GM12878 (cell line): ENCODE measurements at places on chromosomes 6 and 20. TPM values are rescaled to one million over a fixed set of nuclear protein-coding genes. Genes with fewer than 3 reads are reported as not detected.

- no peak for DNase-seq
Observed at GRCh38 chr6:89009624-89010059, 46.2 kb upstream of the RNGTT start.

GRCh38 chr6:124066269-124066668 is 262.6 kb downstream of the NKAIN2 start:
- no peak for DNase-seq

- no peak for DNase-seq
Observed at GRCh38 chr6:95091823-95092436, 485.4 kb upstream of the MANEA start.

B3GALT4 gene
- 6.2 and 6.5 TPM in 2 replicates for total RNA-seq

DNA sequence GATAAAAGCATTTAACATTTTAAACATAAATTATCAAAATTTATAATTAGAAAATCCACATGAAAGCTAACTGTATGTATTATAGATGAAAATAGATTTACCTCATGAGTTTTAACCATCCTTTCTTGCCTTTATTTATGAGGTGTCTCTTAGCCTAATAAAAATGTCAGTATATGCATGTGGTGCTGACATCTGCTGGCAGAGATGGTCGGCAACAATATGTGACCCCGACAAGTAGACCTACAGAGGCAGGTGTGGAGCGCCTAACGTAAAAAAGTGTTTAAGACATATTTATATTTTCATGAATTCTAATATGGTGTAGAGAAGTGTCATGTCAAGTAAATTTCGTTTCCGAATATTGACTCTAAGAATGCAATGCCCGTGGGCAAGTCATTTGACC is 149.0 kb upstream of the FUT9 start:
- no peak for DNase-seq

TXNDC5 gene
- 131 and 143 TPM in 2 replicates for total RNA-seq

MEI4 gene
- total RNA-seq = not detected in 2 replicates

DNA sequence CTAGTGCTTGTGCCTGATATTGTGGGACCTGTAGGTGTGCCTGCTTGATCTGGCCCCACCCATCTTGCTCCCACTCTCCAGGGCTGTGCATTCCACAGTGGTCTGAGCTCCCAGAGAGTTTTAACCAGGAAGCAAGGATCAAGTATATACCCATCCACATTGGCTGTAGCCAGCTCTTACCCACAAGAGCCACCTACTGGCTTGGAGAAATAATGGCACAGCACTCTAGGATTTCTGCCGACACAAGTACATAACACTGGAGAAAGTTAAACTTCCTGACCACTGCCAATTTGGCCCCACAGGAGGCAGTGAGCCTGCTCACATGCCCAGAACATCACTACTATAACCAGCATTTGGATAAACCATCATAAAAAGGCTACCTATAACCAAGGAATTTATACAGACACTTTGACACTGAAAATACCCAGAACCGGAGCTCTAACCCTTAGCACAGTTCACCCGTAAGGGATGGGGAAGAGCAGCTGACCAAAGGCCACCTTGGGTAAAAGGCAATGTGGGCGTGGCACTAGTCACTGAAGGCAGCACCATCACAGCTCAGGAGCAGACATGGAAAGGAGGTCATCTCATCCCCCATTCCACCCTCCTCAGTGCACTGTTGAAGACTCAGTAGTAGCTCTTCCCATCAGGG is 440.4 kb downstream of the BTBD3 start:
- no peak for DNase-seq

DNA sequence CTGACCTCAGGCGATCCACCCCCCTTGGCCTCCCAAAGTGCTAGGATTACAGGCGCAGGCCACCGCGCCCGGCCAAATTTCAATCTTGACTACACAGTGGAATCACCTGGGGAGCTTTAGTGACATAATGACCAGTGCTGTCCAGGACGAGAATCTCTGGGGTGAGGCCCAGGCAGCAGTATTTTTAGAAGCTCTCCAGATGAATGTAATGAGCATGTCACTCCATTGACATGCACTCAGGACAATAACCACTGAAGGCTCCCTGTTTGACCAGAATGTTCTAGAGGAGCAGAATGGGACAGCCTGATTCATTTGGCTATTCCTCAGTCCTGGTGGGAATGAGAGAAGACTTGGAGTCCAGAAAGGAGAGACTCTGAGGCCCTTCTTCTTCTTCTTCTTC is 39.2 kb downstream of the SRSF3 start:
- DNase-seq = no peak

BCLAF1 gene
- 139 and 154 TPM in 2 replicates for total RNA-seq

GRCh38 chr6:143739341-143739851 is 61.6 kb downstream of the PHACTR2 start:
- no peak for DNase-seq

GRCh38 chr6:37819802-37820717 is 533 bp downstream of the ZFAND3 start:
- DNase-seq = peak; percentile 25

DNA sequence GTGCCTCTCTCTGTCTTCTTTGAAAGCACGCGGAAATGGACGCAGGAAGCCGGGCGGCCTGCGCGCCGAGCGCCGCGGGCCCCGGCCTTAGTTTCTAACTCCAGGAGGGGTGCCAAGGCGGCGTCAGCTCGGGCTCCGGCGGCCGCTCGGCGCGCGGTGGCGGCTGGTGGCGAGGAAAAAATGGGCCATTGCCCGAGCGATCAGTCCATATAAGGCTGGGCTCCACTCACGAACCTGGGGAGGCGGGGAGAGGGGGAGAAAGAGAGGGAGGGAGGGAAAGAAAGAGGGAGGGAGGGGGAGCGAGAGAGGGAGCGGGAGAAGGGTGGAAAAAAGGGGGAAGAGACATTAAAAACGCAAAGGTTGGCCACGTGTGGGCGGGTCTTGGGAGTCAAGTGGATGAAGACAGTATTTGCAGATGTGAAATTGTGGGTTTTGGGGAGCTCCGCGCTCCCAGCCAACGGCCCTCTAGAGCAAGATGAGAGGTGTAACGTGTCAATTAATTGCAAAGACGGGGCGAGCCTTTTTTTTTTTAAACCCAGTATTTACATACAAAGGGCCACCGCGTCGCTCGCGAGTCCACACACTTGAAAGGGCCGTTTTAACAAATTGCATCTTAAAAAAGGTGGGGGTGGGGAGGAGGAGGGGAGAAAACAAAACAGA is at the start of gene NKX2-2:
Gene NKX2-2, minus strand, starts transcription at position 184 of the 660 bp plus-strand sequence. CDS start 395 bp downstream, outside the sequence.
- no peak for DNase-seq

OLIG3 gene
- not detected in 2 replicates for total RNA-seq

DNA sequence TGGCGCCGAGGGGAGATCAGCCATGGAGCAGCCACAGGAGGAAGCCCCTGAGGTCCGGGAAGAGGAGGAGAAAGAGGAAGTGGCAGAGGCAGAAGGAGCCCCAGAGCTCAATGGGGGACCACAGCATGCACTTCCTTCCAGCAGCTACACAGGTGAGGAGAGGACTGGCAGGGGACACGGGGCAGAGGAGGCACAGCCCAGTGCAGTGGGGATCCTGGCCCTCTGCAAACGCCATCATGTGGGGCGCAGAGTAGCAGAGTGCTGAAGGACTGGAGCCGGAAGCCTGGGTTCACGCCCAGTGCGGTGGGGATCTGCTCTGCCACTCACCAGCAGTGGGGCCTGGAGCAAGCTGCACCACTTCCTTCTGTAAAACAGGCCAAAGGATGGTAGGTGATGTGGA is 41.1 kb upstream of the FANCE start:
- DNase-seq = no peak

DNA sequence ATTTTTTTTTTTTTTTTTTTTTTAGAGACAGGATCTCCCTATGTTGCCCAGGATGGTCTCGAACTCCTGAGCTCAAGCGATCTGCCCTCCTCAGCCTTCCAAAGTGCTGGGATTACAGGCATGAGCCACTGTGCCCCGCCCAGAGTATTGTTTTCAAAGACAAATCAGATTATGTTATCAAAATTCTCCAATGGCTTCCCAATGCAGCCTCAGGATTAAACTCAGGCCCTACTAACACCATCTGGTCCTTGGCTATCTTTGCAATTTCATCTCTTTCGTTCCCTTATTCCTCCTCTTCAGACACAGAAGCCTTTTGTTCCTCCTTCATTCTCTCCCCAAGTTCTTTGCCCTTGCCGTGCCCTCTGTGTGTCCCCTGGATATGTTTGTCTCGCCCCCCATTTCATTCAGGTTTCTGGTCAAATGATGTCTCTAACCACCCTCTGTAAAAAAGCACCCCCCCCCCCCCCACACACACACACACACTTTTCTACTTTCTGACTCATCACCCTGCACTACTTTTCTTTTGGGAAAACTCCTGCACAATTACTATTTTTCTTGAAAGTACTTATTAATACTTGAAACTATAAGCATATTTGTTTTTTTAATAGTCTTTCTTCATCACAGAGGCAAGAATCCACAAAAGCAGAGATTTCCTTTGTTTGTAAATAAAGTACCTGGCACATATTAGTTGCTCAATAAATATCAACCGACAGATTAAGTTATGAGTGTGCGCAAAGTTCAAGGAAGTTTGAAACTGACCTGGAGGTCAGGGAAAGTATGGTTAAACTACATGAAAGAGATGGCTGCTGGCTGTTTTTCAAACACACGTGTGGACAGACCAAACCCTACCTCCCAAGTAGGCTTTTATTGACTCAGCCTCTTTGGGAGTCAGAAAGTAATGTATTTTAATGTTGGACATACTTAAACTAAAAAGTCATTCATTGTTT is 16.7 kb downstream of the BTN1A1 start:
- DNase-seq = no peak

GRCh38 chr6:1820165-1820564 is 210.4 kb downstream of the FOXC1 start:
- no peak for DNase-seq

DNA sequence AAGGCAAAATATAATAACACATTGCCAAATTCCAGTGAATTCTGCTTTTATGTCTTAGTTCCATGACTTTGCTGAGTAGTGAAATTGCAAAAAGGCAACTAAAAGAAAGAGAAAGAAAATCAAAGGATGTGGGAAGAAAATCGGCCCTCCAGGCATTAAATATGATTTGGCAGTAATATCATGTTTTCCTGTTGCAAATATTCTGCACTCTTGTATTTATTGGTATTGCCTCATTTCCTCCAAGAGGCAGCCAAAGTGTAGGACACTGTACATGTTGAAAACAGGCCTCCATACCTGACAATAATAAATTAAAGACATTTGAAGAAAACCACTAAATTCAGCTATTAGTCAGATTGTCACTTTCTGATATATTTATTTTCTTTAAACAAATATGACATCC is 460.0 kb upstream of the NOX3 start:
- no peak for DNase-seq

GRCh38 chr20:17872959-17873358 is 95.6 kb downstream of the SNX5 start:
- DNase-seq = no peak

- DNase-seq = no peak
Observed at GRCh38 chr6:90907931-90908655, 321.2 kb upstream of the MAP3K7 start.

GRCh38 chr6:160965893-160966292 is 25.7 kb upstream of the MAP3K4 start:
- DNase-seq = no peak

GTF2H4 gene
- 43.4 and 43.8 TPM in 2 replicates for total RNA-seq

- no peak for DNase-seq
Observed at GRCh38 chr20:46699651-46700359, 9.6 kb upstream of the SLC2A10 start.

OPRL1 gene
- 0.41 and 0.51 TPM in 2 replicates for total RNA-seq

ETV7 gene
- 1.6 and 1.9 TPM in 2 replicates for total RNA-seq

- no peak for DNase-seq
Observed at GRCh38 chr6:27672113-27672799, 199.4 kb upstream of the ZNF184 start.

- no peak for DNase-seq
Observed at GRCh38 chr6:16769986-16770376, 8.7 kb upstream of the ATXN1 start.

TUBE1 gene
- total RNA-seq = 6.2 and 8.0 TPM in 2 replicates

FOXC1 gene
- 1.5 and 1.7 TPM in 2 replicates for total RNA-seq

DNA sequence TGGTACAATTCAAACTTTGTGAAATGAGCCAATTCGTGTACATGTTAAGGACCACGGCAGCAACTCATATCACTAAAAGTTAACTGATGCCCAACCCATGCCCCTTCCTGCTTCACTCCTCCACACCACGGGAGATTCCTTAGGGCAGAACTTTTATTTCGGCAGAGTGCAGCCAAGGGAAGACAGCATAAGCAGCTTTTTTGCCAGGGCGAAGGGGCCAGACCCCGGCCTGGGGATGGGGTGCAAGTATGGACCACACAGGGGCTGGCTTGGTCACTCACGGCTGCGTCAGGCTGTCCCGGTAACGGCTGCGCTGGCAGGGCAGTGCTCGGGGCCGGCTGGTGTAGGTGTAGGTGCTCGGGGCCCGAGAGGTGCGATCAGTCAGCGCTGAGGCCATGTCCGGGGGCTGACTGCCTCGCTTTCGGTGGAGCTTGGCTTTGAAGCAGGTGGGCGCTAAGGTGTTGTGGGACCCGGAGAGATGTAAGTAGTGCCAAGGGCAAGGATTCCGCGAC is 792 bp downstream of the RSPH3 start:
- no peak for DNase-seq

SYNE1 gene
- total RNA-seq = 19.9 and 23.7 TPM in 2 replicates

THBD gene
- 0.05 TPM in 1 of 2 replicates, not detected in the other for total RNA-seq

- no peak for DNase-seq
Observed at GRCh38 chr6:25329161-25329817, 50.1 kb downstream of the CARMIL1 start.
